Activated naive CD4-positive, alpha-beta T cell treated with anti-CD3 and anti-CD28 coated beads, Interleukin-2, amount 10 ng/mL, durations not matched to agents 5 hours and 36 hours (primary cell): ENCODE measurements at places on chromosomes 12 and 14. TPM values are rescaled to one million over a fixed set of nuclear protein-coding genes. Genes with fewer than 3 reads are reported as not detected.

Gene DIO3
- not detected for total RNA-seq

Gene GLTP
- total RNA-seq: 23.0 TPM

Gene APOF
- total RNA-seq: not detected

Gene TAS2R8
- total RNA-seq: not detected

Gene AP1G2
- total RNA-seq: 299 TPM

Gene PRH2
- not detected for total RNA-seq

Gene GPATCH2L
- total RNA-seq: 52.9 TPM

Gene CISTR
- not detected for total RNA-seq

Gene SLC8A3
- 0.08 TPM for total RNA-seq

Gene ITGA7
- total RNA-seq: 2.6 TPM

Gene GLIPR1
- 23.5 TPM for total RNA-seq

Gene BICDL1
- total RNA-seq: 55.9 TPM

Gene RNASE12
- total RNA-seq: not detected

Gene CFAP251
- total RNA-seq: 1.6 TPM

Gene KRT77
- not detected for total RNA-seq

Gene STAB2
- total RNA-seq: not detected

Gene HSPA2
- total RNA-seq: 2.4 TPM

Gene TMEM30B
- total RNA-seq: 0.39 TPM

Gene METTL3
- 74.7 TPM for total RNA-seq

Gene PITPNM2
- 29.9 TPM for total RNA-seq

Gene OR4L1
- not detected for total RNA-seq

Gene GDF3
- total RNA-seq: not detected

Gene LGR5
- not detected for total RNA-seq

Gene KLHDC1
- total RNA-seq: 2.8 TPM

Gene CCDC196
- total RNA-seq: not detected

Gene EP400
- total RNA-seq: 49.2 TPM

Gene LRP1
- 1.6 TPM for total RNA-seq

Gene BLOC1S1
- 152 TPM for total RNA-seq

Gene KLHL33
- total RNA-seq: 0.13 TPM

Gene TCL1A
- 0.25 TPM for total RNA-seq

Gene TOMM20L
- total RNA-seq: not detected

Gene CLEC1A
- total RNA-seq: not detected

Gene PROX2
- not detected for total RNA-seq

Gene OR6C1
- not detected for total RNA-seq

Gene GLS2
- total RNA-seq: 1.7 TPM

Gene AGAP2
- total RNA-seq: 68.6 TPM

Gene ERH
- 229 TPM for total RNA-seq

Gene KRT71
- total RNA-seq: not detected

Gene USP5
- 115 TPM for total RNA-seq

Gene CHFR
- total RNA-seq: 93.7 TPM

Gene MYBPC1
- not detected for total RNA-seq
